HS-27A (cell line): ENCODE measurements at places on chromosomes 7 and 10.

- no peak for DNase-seq
Observed at GRCh38 chr7:152989889-152990380, 230.4 kb downstream of the ACTR3B start.

DNA sequence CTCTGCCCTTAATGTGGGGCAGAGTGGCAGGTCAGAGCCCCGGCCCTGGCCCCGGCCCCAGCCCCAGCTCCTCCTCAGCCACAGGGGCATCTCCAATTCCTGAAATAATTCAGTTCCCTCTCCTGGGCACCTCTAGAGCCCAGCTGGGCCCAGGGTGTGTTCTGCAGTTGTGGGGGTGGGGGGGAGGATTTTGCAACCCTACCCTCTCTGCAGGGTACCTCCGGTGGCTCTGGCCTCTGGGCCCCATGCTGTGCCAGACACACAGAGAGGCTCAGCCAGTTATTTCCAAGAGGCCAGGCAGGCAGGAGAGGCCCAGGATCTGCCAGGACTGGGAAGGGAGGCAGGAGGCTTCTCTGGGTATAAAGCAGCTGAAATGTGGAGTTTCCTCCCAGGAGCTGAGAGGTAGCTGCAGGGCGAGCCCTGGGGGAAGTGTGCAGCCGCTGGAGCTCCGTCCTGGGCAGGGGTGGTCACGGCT lies 47.9 kb downstream of the PWWP2B start:
- no peak for DNase-seq

DNA sequence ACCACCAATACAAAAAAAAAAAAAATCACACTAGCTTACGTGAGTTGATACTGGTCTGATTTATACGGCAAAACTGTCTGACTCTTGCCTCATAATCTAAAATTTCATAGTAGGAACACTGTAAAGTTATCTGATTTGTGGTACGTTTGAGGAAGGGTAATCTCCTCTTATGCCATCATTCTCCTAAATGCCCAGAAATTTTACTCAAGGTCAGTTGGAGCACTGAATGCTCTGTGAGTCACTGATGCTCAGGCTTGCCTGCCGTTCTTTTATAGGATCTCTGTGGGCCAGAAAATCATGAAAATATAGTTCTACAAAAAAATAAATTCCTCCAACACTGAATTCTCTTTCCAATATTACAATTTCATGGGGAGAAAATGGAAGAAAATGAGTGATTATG lies 135.7 kb downstream of the PDE1C start:
- no peak for DNase-seq

DNA sequence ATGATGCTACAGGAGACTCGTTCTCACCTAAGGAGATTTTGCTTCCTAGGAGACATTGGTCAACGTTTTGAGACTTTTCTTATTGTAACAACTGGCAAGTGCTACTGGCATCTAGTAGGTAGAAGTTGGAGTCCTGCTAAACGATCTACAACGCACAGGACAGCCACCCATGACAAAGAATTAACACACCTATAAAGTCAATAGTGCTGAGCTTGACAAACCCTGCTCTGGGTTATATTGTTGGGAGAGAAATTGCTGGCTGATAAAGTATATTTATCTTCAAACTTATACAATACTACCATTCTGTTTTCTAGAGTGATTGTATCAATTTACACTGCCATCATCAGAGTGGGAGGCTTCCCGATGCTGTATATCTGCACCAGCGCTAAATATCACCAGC lies 57.8 kb downstream of the SAMD9 start:
- no peak for DNase-seq
